ENCODE measurements at places on chromosomes 1 and 21. TPM values are rescaled to one million over a fixed set of nuclear protein-coding genes. Genes with fewer than 3 reads are reported as not detected.

Gene CATSPERE
- 0.45 TPM for total RNA-seq

Gene AADACL4
- not detected for total RNA-seq

Gene FBLIM1
- 66.6 TPM for total RNA-seq

Gene CELF3
- total RNA-seq, result 0.65 TPM

Gene NIBAN1
- 13.7 TPM for total RNA-seq

Gene ATP5PB
- total RNA-seq, result 262 TPM

DNA sequence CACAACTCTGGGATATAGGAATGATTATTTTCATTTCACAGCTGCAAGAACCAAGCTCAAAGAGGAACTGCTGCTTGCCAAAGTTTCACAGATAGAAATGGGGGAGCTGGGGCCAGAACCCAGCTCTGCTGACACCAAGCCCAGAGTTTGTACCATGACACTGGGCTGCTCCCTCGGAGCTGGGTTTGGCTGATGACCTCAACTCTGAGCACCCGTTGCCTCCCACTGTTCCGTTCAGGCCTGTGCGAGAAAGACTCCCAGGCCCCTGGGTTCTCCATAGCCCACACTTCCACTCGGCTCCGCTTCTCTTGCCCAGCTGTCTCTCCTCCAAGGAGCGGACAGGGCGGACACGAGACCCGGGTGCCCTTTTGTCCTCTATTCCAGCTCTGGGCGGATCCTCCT lies 55.2 kb downstream of the NGF start:
- no peaks in the 10 kb centered on the region for H3K27me3 ChIP-seq
- H3K4me3 ChIP-seq, result no peak overlapping the region
- DNase-seq, result no peak
- no peaks in the 10 kb centered on the region for H3K36me3 ChIP-seq
- H3K4me1 ChIP-seq, result no peaks in the 10 kb centered on the region
- H3K27ac ChIP-seq, result no peak overlapping the region

GRCh38 chr1:94876362-94876761 lies 50.5 kb downstream of the CNN3 start:
- no peaks in the 10 kb centered on the region for H3K36me3 ChIP-seq
- H3K4me1 ChIP-seq, result no peaks in the 10 kb centered on the region
- H3K27me3 ChIP-seq, result no peaks in the 10 kb centered on the region

DNA sequence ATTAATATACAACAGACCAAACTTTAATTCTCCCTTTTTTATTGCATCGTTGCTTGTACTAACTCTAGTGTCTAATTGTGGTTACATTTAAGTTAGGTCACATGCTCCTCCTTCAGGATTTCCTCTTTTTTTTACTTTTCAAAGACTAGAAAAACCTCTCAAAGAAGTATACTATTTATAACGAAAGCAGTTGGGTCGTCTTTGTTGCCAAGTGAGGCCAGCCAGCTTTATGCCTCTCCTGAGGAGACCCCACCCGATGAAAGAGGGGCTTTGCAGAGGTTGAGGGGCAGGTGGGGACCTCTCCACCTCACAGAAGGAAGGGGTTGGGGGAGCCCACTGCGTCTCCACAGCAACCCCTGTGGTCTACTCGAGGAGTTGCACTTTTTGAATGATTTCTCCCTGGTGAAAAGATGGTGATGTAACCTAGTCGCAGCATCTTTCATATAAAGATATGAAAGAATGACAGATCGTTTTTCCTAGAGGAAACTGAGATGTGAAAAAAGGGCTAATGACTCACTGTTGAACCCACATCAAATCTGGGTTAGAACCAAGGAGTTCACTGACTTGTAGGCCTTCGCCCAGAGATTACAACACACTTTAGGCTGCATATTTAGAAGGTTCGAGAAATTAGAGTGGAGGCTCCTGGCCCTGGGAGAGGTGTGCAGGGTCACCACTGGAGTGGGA lies 6.4 kb downstream of the TGFB2 start:
- no peak overlapping the region for H3K27ac ChIP-seq
- no peaks in the 10 kb centered on the region for H3K36me3 ChIP-seq
- no peak overlapping the region for H3K4me3 ChIP-seq

GRCh38 chr1:113199760-113200455 lies 126.9 kb downstream of the LRIG2 start:
- peak; percentile 31 for DNase-seq
- H3K27ac ChIP-seq, result no peak overlapping the region
- no peaks in the 10 kb centered on the region for H3K36me3 ChIP-seq
- no peaks in the 10 kb centered on the region for H3K27me3 ChIP-seq
- H3K4me1 ChIP-seq, result peaks cover 10% of the 10 kb centered on the region

- DNase-seq, result no peak
- no peak overlapping the region for H3K4me3 ChIP-seq
- H3K36me3 ChIP-seq, result no peaks in the 10 kb centered on the region
- no peaks in the 10 kb centered on the region for H3K27me3 ChIP-seq
- peaks cover 17% of the 10 kb centered on the region for H3K4me1 ChIP-seq
Observed at GRCh38 chr1:15027515-15027986, 126.0 kb upstream of the TMEM51 start.

DNA sequence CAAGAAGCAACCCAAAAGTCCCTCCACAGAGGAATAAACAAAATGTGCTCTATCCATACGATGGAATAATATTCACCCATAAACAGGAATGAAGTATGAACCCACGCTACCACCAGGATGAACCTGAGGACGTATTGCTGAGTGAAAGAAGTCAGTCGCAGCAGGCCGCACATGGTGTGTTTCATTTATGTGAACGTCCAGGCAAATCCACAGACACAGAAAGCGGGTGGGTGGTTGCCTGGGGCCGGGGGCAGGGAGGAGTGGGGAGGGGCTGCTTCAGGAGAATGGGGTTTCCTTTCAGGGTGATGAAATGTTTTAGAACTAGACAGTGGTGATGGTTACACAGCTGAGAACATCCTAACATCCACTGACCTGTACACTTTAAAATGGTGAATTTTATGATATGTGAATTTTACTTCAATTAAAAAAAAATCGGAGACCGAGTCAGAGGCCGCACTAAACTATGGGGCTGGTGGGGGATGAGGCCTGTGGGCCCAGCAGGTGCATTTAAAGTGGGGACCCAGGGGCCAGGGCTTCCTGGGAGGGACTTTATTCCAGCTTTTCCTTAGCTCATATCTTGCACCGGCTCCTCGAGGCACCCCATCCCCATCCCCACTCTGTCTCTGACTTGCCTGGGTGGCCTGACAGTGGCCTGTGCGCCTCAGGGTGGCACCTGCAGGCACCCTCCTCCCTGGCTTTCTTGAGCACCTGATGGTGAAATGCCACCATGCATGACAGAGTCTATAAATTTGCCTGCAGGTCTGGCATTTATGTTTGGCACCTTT lies 392.6 kb upstream of the VAMP3 start:
- H3K36me3 ChIP-seq, result no peaks in the 10 kb centered on the region
- no peaks in the 10 kb centered on the region for H3K27me3 ChIP-seq

DNA sequence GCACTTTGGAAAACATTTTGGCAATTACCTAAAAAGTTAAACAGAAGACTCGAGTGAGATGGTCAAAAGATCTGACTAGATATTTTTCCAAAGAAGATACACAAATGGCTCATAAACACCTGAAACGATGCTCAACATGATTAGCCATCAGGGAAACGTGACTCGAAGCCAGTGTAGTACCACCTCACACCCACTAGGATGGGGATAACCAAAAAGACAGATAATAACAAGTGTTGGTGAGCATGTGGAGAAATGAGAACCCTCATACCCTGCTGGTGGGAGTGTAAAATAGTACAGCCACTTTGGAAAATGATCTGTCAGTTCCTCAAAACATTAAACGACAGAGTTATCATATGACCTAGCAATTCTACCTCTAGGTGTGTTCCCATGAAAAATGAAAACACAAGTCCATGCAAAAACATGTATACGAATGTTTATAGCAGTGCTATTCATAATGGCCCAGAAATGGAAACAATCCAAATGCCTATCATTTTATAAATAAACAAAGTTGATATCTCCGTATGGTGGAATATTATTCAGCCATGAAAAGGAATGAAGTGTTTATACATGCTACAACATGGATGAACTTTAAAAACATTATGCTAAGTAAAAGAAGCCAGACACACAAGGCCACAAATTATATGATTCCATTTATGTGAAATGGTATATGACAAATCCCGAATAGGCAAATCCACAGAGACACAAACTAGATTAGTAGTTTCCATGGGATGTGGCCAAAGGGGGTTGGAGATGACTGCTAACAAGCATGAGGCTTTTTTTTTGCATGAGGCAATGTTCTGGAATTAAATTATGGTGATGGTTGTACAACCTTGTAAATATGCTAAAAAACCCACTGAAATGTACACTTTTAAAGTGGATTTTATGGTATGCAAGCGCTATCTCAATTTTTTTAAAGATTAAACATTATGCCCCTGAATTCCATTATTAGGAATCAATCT lies 625.3 kb downstream of the KIF26B start:
- no peak overlapping the region for H3K27ac ChIP-seq

GRCh38 chr1:5664081-5664768 lies 328.0 kb downstream of the NPHP4 start:
- no peak overlapping the region for H3K4me3 ChIP-seq
- H3K27ac ChIP-seq, result no peak overlapping the region

- no peak overlapping the region for H3K4me3 ChIP-seq
- DNase-seq, result no peak
- H3K36me3 ChIP-seq, result no peaks in the 10 kb centered on the region
Observed at GRCh38 chr1:53367503-53368313, 39.8 kb upstream of the LRP8 start.

DNA sequence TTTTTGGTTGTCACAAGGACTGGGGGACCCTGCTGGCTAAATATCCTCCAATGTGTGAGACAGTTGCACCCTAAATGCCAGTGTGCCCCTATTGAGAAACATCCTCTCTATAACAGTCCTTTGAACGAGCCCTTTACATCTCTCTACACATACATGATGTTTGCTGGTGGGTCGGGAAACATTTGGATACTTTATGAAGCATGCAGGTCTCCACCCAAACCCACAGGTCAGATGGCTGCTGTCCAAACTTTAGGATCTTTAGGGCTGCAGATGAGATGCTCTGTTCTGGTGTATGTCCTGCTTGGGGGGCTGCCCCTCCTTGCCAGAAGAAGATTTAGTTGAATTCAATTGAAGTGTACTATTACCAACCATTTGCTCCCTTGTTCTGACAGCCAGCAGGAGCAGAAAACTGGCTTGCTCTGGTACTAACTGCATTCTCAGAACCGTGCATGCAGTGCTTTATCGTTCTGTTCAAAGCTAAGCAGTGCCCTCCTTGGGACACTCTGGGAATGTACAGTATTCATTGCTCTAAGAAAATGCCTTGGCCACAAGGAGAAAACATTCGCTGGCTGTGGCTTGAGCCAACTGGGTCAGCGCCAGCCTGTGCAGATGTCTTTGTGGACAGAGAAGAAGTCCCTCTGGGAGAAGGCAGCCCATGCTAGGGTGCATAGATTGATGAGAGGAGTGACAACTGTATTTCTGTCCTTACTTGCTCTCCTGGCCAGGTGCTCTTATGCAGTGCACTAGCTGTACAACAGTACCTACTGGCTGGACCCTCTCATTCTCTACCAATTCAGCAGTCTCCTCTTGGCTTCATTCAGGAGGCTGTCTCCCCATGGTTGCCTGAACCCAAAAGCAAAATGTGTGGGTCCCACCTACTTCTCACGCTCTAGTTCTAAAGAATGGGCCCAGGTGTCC lies 61.4 kb upstream of the DIRAS3 start:
- no peaks in the 10 kb centered on the region for H3K27me3 ChIP-seq
- H3K36me3 ChIP-seq, result no peaks in the 10 kb centered on the region
- H3K27ac ChIP-seq, result no peak overlapping the region
- H3K4me1 ChIP-seq, result no peaks in the 10 kb centered on the region

GRCh38 chr1:156947818-156948525 lies 27.5 kb downstream of the LRRC71 start:
- H3K4me1 ChIP-seq, result no peaks in the 10 kb centered on the region
- H3K27ac ChIP-seq, result no peak overlapping the region
- H3K36me3 ChIP-seq, result peaks cover 28% of the 10 kb centered on the region
- no peaks in the 10 kb centered on the region for H3K27me3 ChIP-seq
- no peak for DNase-seq
- no peak overlapping the region for H3K4me3 ChIP-seq

DNA sequence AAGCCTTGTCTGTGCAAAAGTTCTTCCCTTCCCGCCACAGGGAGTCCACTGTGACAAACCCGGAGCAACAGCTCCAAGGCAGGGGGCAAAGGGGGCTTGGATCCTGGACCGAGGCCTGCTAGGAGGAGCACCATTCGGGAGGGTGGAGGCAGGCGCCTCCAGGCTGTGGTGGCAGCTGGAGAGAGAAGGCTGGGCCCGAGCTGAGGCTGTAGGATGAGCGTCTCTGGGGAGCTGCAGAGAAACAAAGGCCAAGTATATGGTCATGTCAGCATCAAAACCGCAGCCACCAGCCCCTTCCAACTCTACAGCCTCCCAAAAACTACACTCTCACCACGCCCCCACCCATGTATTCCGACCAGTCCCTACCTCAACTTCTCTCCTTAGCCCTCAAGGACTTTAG lies 579 bp downstream of the SH3BP5L start:
- H3K27ac ChIP-seq, result peak overlapping the region; percentile 98
- peaks cover 20% of the 10 kb centered on the region for H3K36me3 ChIP-seq
- peak overlapping the region; percentile 88 for H3K4me3 ChIP-seq

DNA sequence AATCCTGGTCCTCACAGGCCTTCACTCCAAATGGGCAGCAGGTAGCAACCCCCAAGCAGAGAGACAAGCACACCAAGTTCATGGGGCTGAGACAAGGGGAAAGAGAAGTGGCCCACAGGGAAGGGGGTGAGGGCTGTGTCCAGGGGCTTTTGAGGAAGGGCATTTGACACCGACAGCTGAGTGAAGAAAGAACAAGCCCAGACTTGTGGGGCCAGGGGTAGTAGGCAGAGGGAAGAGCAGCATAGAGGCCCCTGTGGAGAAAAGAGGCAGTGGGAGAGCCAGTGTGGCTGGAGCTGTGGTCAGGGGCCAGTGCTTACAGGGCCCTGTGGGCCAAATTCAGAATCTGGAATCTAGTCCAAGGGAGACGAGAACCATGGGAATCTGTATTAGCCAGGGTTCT lies 85.4 kb downstream of the IGSF21 start:
- H3K4me1 ChIP-seq, result peaks cover 8% of the 10 kb centered on the region
- DNase-seq, result no peak
- no peak overlapping the region for H3K27ac ChIP-seq
- H3K27me3 ChIP-seq, result no peaks in the 10 kb centered on the region
- no peak overlapping the region for H3K4me3 ChIP-seq

DNA sequence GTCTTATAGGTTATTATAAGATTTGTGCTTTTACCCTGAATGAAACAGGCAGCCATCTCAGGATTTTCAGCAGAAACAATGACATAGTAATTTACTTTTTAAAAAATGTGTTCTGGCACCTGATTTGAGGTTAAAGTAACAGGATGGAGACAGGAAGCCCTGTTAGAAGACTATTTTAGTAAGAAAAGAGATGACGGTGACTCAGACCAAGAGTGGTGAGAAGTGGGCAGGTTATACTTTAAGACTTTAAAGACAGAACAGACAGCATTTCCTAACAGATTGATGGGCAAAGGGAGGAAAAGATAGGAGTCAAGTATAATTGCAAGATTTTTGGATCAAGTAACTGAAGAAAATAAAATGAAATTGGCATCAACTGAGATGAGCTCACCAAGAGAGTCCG lies 436.8 kb upstream of the NR5A2 start:
- H3K36me3 ChIP-seq, result no peaks in the 10 kb centered on the region
- H3K27ac ChIP-seq, result no peak overlapping the region

Data from H1 (cell line).